Aorta (tissue), 5 donors: ENCODE measurements at places on chromosomes 13 and 19.

DNA sequence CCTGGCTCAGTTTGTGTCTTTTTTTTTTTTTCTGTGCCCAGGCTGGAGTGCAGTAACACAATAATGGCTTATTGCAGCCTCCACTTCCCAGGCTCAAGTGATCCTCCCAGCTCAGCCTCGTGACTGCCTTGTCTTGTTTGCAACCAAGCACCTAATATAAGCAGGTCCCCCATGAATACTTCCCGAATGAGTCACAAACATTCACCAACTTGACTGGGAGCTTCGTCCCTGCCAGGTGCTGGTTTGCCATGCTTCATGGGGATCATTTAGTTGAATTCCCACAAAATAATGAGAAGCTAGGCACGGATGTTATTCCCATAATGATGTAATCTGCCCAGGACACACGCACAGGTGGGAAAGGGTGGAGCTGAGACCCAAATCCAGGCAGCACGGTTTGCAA lies 176.5 kb downstream of the CACNA1A start:
- H3K4me1 ChIP-seq, result no peaks in the 10 kb centered on the region
- no peak for DNase-seq
- H3K36me3 ChIP-seq, result no peaks in the 10 kb centered on the region
- no peak overlapping the region for H3K27ac ChIP-seq
- no peak overlapping the region for H3K4me3 ChIP-seq

- DNase-seq, result no peak
- no peaks in the 10 kb centered on the region for H3K36me3 ChIP-seq
- H3K4me1 ChIP-seq, result no peaks in the 10 kb centered on the region
- H3K27ac ChIP-seq, result no peak overlapping the region
- H3K27me3 ChIP-seq, result no peaks in the 10 kb centered on the region
These were observed 15.6 kb downstream of the KDM4B start for GRCh38 chr19:4984438-4984990.

GRCh38 chr13:41286370-41286769 lies 23.0 kb upstream of the MTRF1 start:
- no peak overlapping the region for H3K27ac ChIP-seq
- no peaks in the 10 kb centered on the region for H3K27me3 ChIP-seq
- H3K4me3 ChIP-seq, result no peak overlapping the region
- no peak for DNase-seq
- no peaks in the 10 kb centered on the region for H3K36me3 ChIP-seq

DNA sequence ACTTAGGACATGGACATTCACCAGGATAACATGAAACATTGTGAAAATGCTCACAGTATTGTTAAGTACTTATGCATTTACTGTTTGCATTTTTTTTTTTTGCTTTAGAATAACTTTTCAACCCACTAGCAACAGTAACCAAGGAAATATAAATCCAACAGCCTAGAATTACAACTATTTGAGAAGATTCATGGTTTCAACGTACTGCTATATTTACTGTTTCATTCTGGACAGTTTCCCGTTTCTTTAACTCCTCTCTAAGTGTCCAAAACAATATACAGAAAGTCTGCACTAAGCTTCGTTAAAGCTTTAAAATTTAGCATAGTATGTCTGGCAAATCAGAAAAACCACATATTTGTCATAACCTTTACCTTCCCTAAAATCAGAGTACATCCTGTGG lies 2.7 kb downstream of the SMAD9 start:
- H3K4me1 ChIP-seq, result peaks cover 2% of the 10 kb centered on the region
- H3K27ac ChIP-seq, result no peak overlapping the region
- DNase-seq, result no peak
- no peak overlapping the region for H3K4me3 ChIP-seq
- peaks cover 1% of the 10 kb centered on the region for H3K36me3 ChIP-seq

DNA sequence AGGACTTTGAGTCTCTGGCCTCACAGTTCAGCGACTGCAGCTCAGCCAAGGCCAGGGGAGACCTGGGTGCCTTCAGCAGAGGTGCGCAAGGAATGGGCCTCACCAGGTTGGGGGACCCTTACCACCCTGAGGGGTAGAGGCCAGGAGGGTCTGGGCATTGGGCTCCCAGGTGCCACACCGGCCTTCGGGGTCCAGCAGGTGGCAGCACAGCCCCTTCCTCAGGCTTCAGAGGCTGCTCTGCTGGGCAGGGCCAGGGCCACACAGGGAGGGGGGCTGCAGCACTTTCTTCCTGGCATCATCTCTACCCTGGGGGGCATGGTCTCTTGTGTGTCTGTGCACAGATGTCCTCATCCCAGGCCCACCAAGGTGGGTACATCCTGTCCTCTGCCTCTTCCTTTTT lies 12.9 kb downstream of the PIN1 start:
- H3K4me1 ChIP-seq, result no peaks in the 10 kb centered on the region
- no peak overlapping the region for H3K4me3 ChIP-seq
- H3K27me3 ChIP-seq, result no peaks in the 10 kb centered on the region
- H3K36me3 ChIP-seq, result no peaks in the 10 kb centered on the region
- H3K27ac ChIP-seq, result no peak overlapping the region

- H3K4me3 ChIP-seq, result no peak overlapping the region
- no peak overlapping the region for H3K27ac ChIP-seq
- no peaks in the 10 kb centered on the region for H3K27me3 ChIP-seq
These were observed 403.5 kb upstream of the MIR17HG start for GRCh38 chr13:90943946-90944345.

DNA sequence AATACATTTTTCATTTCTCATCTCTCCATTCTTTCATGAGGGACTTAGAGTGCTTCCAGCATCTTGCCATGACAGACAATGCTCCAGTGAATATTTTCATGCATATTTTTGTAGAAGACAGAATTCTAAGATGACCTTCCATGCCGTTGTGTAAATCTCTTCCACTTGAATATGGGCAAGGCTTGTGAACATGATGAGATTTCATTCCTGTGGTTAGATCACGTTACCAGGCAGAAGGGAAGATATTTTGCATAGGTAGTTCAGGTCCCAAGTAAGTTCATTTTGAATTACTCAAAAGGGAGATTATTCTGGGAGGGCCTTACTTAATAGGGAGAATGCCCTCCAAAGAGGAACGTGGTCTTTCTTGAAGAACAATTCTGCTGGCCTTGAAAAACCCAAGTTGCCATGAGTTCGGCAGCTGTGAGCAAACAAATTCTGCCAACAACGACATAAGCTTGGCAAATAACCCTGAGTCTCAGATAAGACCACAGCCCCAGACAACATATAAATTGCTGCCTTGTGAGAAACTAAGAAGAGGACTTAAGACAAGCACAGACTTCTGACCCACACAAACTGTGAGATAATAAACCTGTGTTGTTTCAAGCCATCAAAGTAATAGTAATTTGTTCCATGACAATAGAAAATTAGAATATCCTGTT lies 400.5 kb upstream of the GPC6 start:
- no peaks in the 10 kb centered on the region for H3K27me3 ChIP-seq
- no peak overlapping the region for H3K4me3 ChIP-seq
- H3K4me1 ChIP-seq, result no peaks in the 10 kb centered on the region
- H3K27ac ChIP-seq, result no peak overlapping the region
- H3K36me3 ChIP-seq, result no peaks in the 10 kb centered on the region

DNA sequence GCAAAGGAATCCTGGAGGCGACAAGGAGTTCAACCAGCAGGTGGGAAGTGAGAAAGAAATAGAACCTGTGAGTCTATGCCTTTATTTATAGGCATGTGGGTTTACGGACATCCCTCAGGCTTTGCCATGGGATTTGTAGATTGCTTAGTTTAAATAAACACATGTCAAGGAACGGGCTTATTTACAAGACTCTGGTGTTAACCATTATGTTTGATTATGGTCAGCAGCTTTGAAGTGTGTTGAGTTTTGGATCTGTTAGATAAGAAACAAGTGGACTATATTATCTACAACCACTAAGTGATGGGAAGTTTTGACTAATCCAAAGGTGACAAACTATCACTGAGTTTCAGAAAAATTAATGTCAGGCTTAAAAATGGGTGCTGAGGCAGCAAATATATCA lies 143.2 kb downstream of the SLITRK5 start:
- no peak overlapping the region for H3K27ac ChIP-seq
- no peaks in the 10 kb centered on the region for H3K27me3 ChIP-seq
- no peak for DNase-seq
- no peaks in the 10 kb centered on the region for H3K4me1 ChIP-seq

DNA sequence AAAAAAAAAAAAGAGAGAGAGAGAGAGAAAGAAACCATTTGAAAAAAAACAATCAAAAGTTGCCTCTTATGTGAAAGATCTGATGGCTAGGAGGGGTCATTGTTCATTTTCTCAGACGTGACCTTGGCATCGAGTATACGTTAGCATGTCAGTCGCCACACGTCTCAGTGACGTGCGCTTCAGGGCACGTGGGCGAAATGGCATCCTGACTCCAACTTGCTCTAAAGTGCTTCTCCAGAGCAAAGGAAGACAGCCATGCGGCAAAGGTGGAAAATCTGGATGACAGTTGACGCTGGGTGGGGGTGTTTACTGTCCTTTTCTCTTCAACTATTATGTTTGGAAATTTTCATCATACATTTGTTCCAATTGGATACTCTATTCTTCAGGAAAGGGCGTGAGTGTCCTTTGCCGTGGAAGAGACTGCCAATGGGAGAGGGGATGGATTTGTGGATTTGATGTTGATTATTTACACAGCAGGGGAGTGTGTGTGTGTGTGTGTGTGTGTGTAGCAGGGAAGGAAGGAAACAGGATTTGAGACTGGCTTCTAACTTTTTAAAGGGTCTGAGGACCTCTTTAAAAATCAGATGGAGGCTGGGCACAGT lies 25.0 kb downstream of the KLF2 start:
- no peaks in the 10 kb centered on the region for H3K27me3 ChIP-seq
- no peaks in the 10 kb centered on the region for H3K36me3 ChIP-seq
- H3K27ac ChIP-seq, result no peak overlapping the region
- no peak for DNase-seq
- H3K4me1 ChIP-seq, result no peaks in the 10 kb centered on the region

DNA sequence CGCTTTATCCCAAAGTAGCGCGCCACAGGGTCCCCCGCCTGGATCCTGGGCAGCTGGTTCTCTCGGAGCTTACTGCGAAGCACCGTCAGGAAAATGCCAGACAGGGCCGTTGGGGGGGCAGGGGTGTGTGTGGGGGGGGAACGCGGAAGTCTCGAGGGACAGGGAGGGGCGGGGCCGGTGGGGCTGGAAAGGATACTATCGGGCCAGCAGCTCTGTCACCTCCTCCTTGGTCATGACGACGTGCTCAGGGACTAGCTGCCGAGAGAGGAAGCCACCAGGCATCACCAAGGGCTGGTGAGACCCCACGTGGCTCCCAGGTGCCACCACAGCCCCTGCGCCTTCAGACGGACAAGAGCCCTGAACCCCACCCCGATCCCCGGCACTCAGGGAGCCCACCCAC lies 5.3 kb downstream of the POLR2E start:
- no peak for DNase-seq
- H3K4me3 ChIP-seq, result no peak overlapping the region
- H3K4me1 ChIP-seq, result no peaks in the 10 kb centered on the region
- no peak overlapping the region for H3K27ac ChIP-seq
- H3K36me3 ChIP-seq, result peaks cover 2% of the 10 kb centered on the region

DNA sequence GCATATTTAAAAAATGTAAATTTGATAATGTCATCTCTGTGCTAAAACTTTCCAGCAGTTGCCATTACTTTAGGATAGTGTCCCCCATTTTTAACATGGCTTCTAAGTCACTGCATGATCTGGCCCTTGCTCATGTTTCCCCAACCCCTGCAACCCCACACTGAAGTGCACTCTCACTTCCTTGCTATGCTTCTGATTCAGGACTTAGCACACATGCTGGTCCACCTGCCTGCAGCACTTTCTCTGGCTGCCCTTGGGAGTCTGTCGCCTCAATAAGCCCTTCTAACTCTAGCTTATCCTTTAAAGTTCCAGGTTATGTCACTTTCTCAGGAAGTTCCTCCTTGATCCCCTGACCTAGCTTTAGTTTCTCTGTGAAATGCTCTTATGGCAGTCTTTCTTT lies 241.0 kb downstream of the POSTN start:
- DNase-seq, result no peak
- no peaks in the 10 kb centered on the region for H3K27me3 ChIP-seq
- no peak overlapping the region for H3K27ac ChIP-seq
- no peaks in the 10 kb centered on the region for H3K4me1 ChIP-seq
- H3K4me3 ChIP-seq, result no peak overlapping the region

- DNase-seq, result no peak
- H3K36me3 ChIP-seq, result no peaks in the 10 kb centered on the region
- no peaks in the 10 kb centered on the region for H3K27me3 ChIP-seq
- H3K4me3 ChIP-seq, result no peak overlapping the region
These were observed 822.9 kb upstream of the PRR20A start for GRCh38 chr13:56317841-56318240.

- H3K27ac ChIP-seq, result no peak overlapping the region
- H3K4me3 ChIP-seq, result no peak overlapping the region
- no peaks in the 10 kb centered on the region for H3K36me3 ChIP-seq
- H3K4me1 ChIP-seq, result no peaks in the 10 kb centered on the region
- no peak for DNase-seq
- H3K27me3 ChIP-seq, result no peaks in the 10 kb centered on the region
These were observed 151.6 kb downstream of the TM9SF2 start for GRCh38 chr13:99652901-99653300.

DNA sequence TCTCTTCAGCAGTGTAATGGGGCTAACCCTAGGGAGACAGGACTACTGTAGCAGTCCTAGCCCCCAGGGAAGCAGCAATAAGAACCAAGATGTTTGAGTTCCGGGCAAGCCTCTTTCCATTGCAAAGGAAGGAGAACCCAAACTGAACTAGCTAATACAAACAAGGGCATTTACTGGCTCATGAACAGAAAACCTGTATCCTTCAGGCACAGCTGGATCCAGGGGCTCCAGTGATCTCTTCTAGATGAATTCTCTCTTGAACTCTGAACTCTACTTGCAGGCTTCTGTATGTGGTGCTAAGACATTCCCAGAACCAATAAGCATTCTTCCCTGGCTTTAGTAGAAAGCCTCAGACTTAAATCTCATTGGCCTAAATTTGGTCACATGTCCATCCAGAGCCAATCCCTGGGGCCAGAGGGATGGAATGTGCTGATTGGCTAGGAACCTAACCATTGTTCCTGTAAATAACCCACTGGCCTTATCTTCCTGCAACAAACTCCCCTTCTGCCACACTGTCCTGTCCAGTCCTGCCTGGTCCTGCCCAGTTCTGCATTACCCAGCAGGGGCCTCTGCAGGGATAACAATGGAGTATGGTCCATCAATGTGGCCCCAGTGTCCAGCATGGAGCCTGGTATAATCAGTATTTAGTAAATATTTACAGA lies 3.9 kb upstream of the PODNL1 start:
- no peaks in the 10 kb centered on the region for H3K36me3 ChIP-seq
- DNase-seq, result no peak
- H3K4me1 ChIP-seq, result no peaks in the 10 kb centered on the region
- H3K27ac ChIP-seq, result no peak overlapping the region

GRCh38 chr19:6766357-6767080 lies 716 bp downstream of the SH2D3A start:
- DNase-seq, result no peak
- H3K36me3 ChIP-seq, result no peaks in the 10 kb centered on the region
- H3K4me3 ChIP-seq, result no peak overlapping the region
- H3K27me3 ChIP-seq, result no peaks in the 10 kb centered on the region
- no peaks in the 10 kb centered on the region for H3K4me1 ChIP-seq

GRCh38 chr19:55678121-55678671 lies 3.2 kb downstream of the EPN1 start:
- H3K27ac ChIP-seq, result no peak overlapping the region
- H3K27me3 ChIP-seq, result no peaks in the 10 kb centered on the region
- H3K4me3 ChIP-seq, result no peak overlapping the region
- no peaks in the 10 kb centered on the region for H3K36me3 ChIP-seq

GRCh38 chr19:18710186-18710585 lies 26.7 kb downstream of the CRTC1 start:
- DNase-seq, result no peak
- no peaks in the 10 kb centered on the region for H3K36me3 ChIP-seq
- no peak overlapping the region for H3K27ac ChIP-seq
- H3K4me1 ChIP-seq, result no peaks in the 10 kb centered on the region
